ENCODE measurements at places on chromosomes 1 and 21.

GRCh38 chr1:215228193-215228592 is 145.7 kb downstream of the KCNK2 start:
- DNase-seq: no peak

GRCh38 chr1:53385276-53386225 is 57.7 kb upstream of the LRP8 start:
- DNase-seq: no peak

DNA sequence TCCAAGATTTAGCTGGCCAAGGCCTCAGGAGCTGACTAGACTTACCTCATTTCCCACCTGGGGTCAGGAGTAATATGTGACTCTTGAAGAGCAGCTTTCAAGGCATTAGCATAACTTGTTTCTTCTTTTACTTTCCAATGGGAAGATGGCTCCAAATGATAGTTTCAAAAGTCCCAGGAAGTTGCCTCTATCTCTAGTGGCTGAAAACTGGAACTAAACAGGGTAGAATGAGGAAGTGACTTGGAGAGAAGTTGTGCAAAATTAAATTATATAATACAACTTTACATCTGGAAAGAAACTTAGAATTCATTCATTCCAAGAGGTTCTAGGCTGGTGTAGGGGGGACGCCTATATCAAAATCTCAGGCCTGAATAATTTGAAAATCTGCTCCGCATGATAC is 250.1 kb upstream of the FMN2 start:
- DNase-seq: no peak

GRCh38 chr21:31629972-31630711 is 29.4 kb upstream of the SOD1 start:
- DNase-seq: no peak

- no peak for DNase-seq
Observed at GRCh38 chr1:212188599-212189351, 96.4 kb upstream of the PPP2R5A start.

DNA sequence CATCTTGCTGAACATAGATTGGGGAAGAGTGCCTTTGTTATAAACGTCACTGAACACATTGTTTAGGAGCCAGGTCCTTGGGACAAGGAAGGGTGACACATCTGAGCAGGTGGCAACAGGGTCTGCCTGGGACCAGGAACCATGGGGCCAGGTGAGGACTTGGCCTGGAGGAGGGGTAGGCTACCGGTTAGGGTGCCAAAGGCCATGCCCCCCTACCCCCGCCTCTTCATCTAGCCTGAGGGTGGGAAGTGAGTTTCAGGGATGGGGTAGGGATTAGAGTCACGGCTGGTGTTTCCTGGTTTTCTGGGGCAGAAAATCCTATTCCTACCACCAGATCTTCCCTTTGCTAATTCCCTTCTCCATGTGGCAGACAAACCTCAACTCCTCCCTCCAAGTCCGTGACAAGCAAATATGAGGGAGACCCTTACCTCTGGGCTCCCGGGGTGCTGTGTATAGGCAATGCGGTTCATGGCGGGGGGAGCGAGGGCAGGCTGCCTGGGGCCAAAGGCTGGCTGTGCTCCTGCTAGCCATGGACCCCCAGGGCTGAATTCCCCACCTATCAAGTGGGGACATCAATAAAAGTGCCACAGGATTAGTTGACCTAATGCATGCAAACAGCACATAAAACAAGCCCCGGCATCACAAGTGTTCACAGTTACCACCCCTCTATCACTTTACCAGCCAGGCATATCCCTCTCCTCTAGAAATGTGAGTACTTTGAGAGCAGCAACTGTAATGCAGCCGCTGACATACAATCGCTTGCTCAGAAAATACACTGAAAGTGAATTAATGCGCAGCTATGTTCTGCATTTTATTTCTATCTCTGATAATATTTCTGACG is 14.5 kb downstream of the CD247 start:
- no peak for DNase-seq

Data from stimulated activated CD4-positive, alpha-beta T cell treated with anti-CD3 and anti-CD28 coated beads, Interleukin-1b, Interleukin-23, amount 100 ng/mL, for 48 hours (primary cell).